ENCODE measurements at places on chromosomes 4 and X. TPM values are rescaled to one million over a fixed set of nuclear protein-coding genes. Genes with fewer than 3 reads are reported as not detected.

Gene PARM1
- 6.9 TPM for total RNA-seq

Gene VCX3A
- total RNA-seq, result not detected

Gene ITM2A
- total RNA-seq, result 70.3 TPM

Gene MAGEB3
- not detected for total RNA-seq

Gene CENPVL2
- total RNA-seq, result 1.7 TPM

Gene CORIN
- total RNA-seq, result 0.49 TPM

Gene DUSP21
- not detected for total RNA-seq

Gene SLC39A8
- total RNA-seq, result 5.2 TPM

Gene EVC2
- total RNA-seq, result 1.2 TPM

Gene PRDM8
- 26.1 TPM for total RNA-seq

Gene SPOCK3
- total RNA-seq, result 10.8 TPM

Gene RHOXF1
- not detected for total RNA-seq

Gene COL25A1
- 5.7 TPM for total RNA-seq

Gene LRCH2
- total RNA-seq, result 40.8 TPM

Gene SUV39H1
- total RNA-seq, result 1.7 TPM

Gene IQCM
- total RNA-seq, result not detected

Gene TSPAN6
- total RNA-seq, result 31.0 TPM

Gene RASSF6
- total RNA-seq, result under 0.01 TPM

Gene CT47A1
- total RNA-seq, result not detected

Gene NEUROG2
- total RNA-seq, result 25.1 TPM

Gene UCP1
- 0.25 TPM for total RNA-seq

Gene ADH4
- total RNA-seq, result not detected

Gene ARMCX4
- total RNA-seq, result 11.8 TPM

Gene CTAG1A
- total RNA-seq, result not detected

Gene SLC49A3
- total RNA-seq, result 0.49 TPM

Gene BEND4
- 8.6 TPM for total RNA-seq

Gene RAB33A
- total RNA-seq, result 24.1 TPM

Gene TACR3
- total RNA-seq, result 3.2 TPM

Gene PGAM4
- not detected for total RNA-seq

Gene CT45A5
- not detected for total RNA-seq

Gene TEX13C
- not detected for total RNA-seq

Gene FMR1NB
- not detected for total RNA-seq

Gene DKC1
- 21.1 TPM for total RNA-seq

Gene FUNDC1
- 13.0 TPM for total RNA-seq

Gene ANKRD37
- 11.8 TPM for total RNA-seq

Gene AASDH
- total RNA-seq, result 20.7 TPM

Gene CYTL1
- 0.49 TPM for total RNA-seq

Gene RBM47
- total RNA-seq, result 22.4 TPM

Gene CABS1
- total RNA-seq, result not detected

Gene ANXA10
- 0.25 TPM for total RNA-seq

Gene NHS
- total RNA-seq, result 5.7 TPM

Gene GUF1
- total RNA-seq, result 39.6 TPM

Gene BMX
- under 0.01 TPM for total RNA-seq

Gene FREM3
- under 0.01 TPM for total RNA-seq

Gene PPBP
- total RNA-seq, result 2.0 TPM

Gene TRPC5OS
- not detected for total RNA-seq

Gene TRO
- total RNA-seq, result 61.0 TPM

Gene TLR2
- total RNA-seq, result 1.2 TPM

Gene CPZ
- total RNA-seq, result 2.5 TPM

Gene HSFX3
- total RNA-seq, result not detected

Gene PDGFC
- 23.4 TPM for total RNA-seq

Gene SPANXA2
- not detected for total RNA-seq

Gene TMEM156
- total RNA-seq, result 0.74 TPM

Gene ZMAT1
- total RNA-seq, result 12.5 TPM

Gene OTOP1
- total RNA-seq, result not detected

Gene CYBB
- total RNA-seq, result 4.2 TPM

Gene CT55
- not detected for total RNA-seq

Gene IL2RG
- total RNA-seq, result 0.25 TPM
